ENCODE measurements at places on chromosomes 6 and 20. TPM values are rescaled to one million over a fixed set of nuclear protein-coding genes. Genes with fewer than 3 reads are reported as not detected.

GRCh38 chr20:41057999-41058673 is 29.5 kb downstream of the TOP1 start:
- H3K4me1 ChIP-seq: peaks cover 64% of the 10 kb centered on the region
- no peak for DNase-seq
- no peak overlapping the region for H3K4me3 ChIP-seq

- no peak overlapping the region for H3K4me3 ChIP-seq
- no peak for DNase-seq
- no peaks in the 10 kb centered on the region for H3K27me3 ChIP-seq
- no peaks in the 10 kb centered on the region for H3K36me3 ChIP-seq
- H3K27ac ChIP-seq: no peak overlapping the region
Observed at GRCh38 chr6:10972196-10972595, 71.9 kb downstream of the ELOVL2 start.

The AGPAT4 gene
- polyA plus RNA-seq: 2.0 TPM

GRCh38 chr6:165487347-165487746 is 175.7 kb downstream of the PDE10A start:
- H3K27me3 ChIP-seq: no peaks in the 10 kb centered on the region
- no peak overlapping the region for H3K27ac ChIP-seq
- DNase-seq: no peak
- no peaks in the 10 kb centered on the region for H3K36me3 ChIP-seq
- no peak overlapping the region for H3K4me3 ChIP-seq

The CST4 gene
- polyA plus RNA-seq: not detected

The PTCRA gene
- 0.23 TPM for polyA plus RNA-seq

The PPP1R3G gene
- 0.63 TPM for polyA plus RNA-seq

- H3K4me3 ChIP-seq: peak overlapping the region; percentile 74
- DNase-seq: peak; percentile 70
- peak overlapping the region; percentile 96 for H3K27ac ChIP-seq
- H3K27me3 ChIP-seq: no peaks in the 10 kb centered on the region
- H3K4me1 ChIP-seq: peaks cover 42% of the 10 kb centered on the region
Observed at GRCh38 chr6:158816803-158817727, 2.1 kb downstream of the EZR start.

- no peak overlapping the region for H3K27ac ChIP-seq
- no peaks in the 10 kb centered on the region for H3K4me1 ChIP-seq
- no peaks in the 10 kb centered on the region for H3K36me3 ChIP-seq
- no peaks in the 10 kb centered on the region for H3K27me3 ChIP-seq
- H3K4me3 ChIP-seq: no peak overlapping the region
- no peak for DNase-seq
Observed at GRCh38 chr6:142679907-142680700, 264.9 kb downstream of the HIVEP2 start.

The BMP6 gene
- 0.64 TPM for polyA plus RNA-seq

Data from sigmoid colon (tissue), 7 donors.